Right renal pelvis (tissue), 4 donors: ENCODE measurements at places on chromosomes 12 and 14. TPM values are rescaled to one million over a fixed set of nuclear protein-coding genes. Genes with fewer than 3 reads are reported as not detected.

DNA sequence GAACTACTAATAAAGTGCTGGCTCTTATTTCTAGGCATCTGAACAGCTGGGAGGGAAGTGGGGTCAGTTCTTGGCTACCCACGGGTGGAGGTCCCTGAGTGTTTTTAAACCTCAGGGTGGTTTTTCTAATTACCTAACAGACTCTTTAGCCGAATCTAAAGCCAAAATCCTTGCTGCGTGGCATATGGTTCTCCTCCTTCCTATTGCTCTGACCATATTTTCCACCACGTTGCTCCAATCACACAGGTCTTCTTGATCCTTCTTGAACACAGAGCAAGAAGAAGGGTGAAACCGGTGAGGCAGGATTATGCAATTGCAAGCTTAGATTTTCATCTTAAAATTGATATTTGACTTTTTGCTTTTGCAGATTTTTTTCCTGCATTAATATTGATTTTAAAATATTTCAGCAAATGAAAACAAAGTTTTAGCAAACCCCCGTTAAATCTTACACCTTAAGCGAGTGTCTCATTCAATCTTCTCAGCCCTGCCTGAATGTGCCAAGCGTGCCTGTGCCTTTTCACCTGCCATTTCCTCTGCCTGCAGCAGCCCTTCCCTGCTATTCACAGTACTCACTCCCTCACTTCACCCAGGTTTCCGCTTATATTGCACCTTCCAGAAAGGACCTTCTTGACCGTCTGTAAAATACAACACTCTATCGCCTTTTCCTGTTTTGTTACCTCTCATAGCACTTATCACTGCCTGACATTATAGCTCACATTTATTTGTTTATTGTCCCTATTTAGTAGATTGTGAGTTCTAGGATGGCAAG lies 506.0 kb downstream of the DIO2 start:
- DNase-seq: no peak

GRCh38 chr14:100165376-100165775 lies 5.9 kb upstream of the DEGS2 start:
- no peak for DNase-seq

- no peak for DNase-seq
Measured at GRCh38 chr12:12919666-12920435, 28.5 kb downstream of the GPRC5A start.

GRCh38 chr14:33317675-33318074 lies 379.0 kb downstream of the NPAS3 start:
- DNase-seq: no peak

DNA sequence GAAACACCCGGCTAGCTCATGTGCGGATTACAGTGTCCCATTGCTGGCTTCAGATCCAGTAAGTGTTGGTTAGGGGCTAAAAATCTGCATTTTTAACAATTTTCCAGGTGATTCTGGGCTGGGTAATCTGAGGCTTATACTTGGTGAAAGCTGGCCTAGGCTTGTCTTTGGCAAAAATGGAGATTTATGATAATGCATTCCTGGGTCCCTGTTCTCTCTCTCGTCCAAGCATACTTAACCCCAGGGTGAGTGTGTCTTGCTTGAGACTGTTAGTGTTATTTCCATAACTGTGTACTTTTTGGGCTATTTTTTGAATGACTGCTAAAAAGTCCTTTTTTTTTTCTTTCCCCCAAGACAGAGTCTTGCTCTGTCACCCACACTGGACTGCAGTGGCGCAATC lies 43.2 kb downstream of the SNAPC1 start:
- DNase-seq: no peak

The TAS2R9 gene
- not detected for polyA plus RNA-seq
